ENCODE measurements at places on chromosomes 5 and 9. TPM values are rescaled to one million over a fixed set of nuclear protein-coding genes. Genes with fewer than 3 reads are reported as not detected.

The OTULIN gene
- total RNA-seq = 34.7 TPM

The NRARP gene
- 50.0 TPM for total RNA-seq

The FBXL7 gene
- 32.2 TPM for total RNA-seq

GRCh38 chr9:129696944-129697655 lies 31.7 kb downstream of the PRRX2 start:
- no peak for DNase-seq

DNA sequence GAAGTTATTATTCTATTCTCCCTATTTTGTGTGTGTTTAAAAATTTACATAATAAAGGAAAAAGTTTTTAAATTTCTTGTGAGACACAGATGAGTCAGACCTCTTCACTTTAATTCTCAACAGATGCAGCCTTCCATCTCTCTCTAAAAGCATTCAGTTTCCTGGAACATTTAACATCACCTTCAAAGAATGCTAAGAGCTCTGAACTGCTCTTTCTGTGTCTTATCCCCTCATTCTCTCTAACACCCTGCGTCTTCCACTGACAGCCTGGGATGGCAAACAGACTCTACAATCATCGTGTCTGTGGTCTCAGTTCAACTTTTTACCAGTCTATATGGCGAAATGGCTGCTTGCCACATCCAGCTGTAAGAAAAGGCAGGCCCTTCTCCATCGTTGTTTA lies 173.0 kb downstream of the HINT1 start:
- DNase-seq = no peak

The FRRS1L gene
- not detected for total RNA-seq

- peak; percentile 68 for DNase-seq
These were observed 2.8 kb upstream of the OR2V1 start for GRCh38 chr5:181133610-181134231.
